Brain (organoid and tissue), 16 donors: ENCODE measurements at places on chromosomes 3 and 15.
A peak's percentile ranks its signal among the peaks of the same experiment; 100 is the strongest.

GRCh38 chr15:67190813-67191212 is 63.6 kb downstream of the AAGAB start:
- DNase-seq = no peak

GRCh38 chr3:67781218-67781617 is 126.8 kb upstream of the SUCLG2 start:
- no peak for DNase-seq

GRCh38 chr15:34855413-34855812 is 60.1 kb upstream of the ACTC1 start:
- peak; percentile 48 for DNase-seq

DNA sequence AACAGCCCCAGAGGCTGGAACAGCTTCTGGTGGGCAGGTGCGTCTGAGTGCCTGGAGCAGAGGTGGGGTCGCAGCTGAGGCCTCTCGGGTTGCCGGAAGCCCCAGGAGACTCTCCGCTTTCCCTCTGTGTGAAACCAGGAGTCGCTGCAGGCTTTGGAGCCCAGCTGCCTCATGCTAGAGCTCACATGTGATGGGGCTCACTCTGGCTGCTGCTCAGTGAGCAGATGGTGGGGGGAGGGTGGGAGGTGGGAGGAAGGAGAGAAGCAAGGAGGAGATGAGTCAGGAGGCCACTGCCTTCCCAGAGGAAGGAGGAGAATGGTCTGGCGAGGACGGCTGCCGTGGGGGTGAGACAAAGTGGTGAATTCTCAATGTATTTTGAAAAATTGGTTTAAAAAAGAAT is 290.1 kb upstream of the CHRNA7 start:
- peak; percentile 36 for DNase-seq

GRCh38 chr3:134486577-134487041 is 752 bp downstream of the CEP63 start:
- DNase-seq = peak; percentile 48

- DNase-seq = no peak
Measured at GRCh38 chr15:99154271-99154670, 49.4 kb downstream of the SYNM start.
